Right lobe of liver (tissue), 6 donors: ENCODE measurements at places on chromosomes 6 and 20. TPM values are rescaled to one million over a fixed set of nuclear protein-coding genes. Genes with fewer than 3 reads are reported as not detected.

DNA sequence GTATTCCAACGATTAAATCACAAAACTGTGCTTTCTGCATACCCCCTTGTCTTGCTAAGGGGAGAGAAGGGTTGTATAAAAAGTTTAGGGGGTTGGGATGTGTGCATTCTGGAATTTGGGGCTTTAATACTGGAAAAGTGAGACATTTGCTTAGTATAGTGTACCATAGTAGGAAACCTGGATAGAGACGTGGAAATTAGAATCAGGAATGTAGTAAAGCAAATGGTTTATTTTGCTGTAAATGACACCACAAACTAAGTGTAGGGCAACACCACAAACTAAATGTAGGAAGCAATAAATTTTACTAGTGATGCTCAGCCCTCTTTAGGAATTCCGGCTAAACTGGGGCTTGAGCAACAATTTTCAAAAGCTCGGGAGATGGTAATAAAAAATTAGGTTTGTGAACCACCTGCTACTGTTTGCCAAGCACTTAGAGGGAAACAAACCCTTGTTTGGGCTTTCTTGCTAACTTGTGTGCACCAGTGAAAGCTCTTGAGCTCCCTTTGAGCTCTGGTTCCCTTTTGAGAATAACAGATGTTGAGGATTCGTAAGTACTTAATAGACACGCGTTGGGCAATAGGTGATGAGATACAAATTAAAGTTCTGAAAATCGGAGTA lies 13.8 kb downstream of the BRD2 start:
- no peaks in the 10 kb centered on the region for H3K27me3 ChIP-seq
- H3K36me3 ChIP-seq = peaks cover 36% of the 10 kb centered on the region
- H3K27ac ChIP-seq = no peak overlapping the region
- H3K4me3 ChIP-seq = no peak overlapping the region
- no peak for DNase-seq
- H3K4me1 ChIP-seq = peaks cover 27% of the 10 kb centered on the region

DNA sequence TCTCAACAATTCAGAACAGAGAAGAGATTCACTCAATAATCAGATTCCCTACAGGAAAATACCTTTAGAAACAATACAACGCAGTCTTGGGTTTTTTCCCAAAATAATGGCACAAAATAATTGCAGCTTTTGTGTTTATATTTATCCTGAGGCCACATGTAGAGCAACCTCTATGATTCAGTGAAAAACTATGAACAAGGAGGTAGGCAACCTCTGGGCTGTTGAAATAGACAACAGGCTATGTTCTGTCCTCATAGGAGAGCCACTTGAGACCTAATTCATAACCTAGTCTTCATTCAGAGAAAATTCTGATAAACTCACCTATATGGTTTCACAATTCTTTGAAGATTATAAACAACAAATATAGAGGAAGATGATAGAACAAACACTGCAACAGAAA lies 118.3 kb downstream of the KHDC1L start:
- H3K27ac ChIP-seq = no peak overlapping the region
- H3K36me3 ChIP-seq = no peaks in the 10 kb centered on the region
- no peak overlapping the region for H3K4me3 ChIP-seq

DNA sequence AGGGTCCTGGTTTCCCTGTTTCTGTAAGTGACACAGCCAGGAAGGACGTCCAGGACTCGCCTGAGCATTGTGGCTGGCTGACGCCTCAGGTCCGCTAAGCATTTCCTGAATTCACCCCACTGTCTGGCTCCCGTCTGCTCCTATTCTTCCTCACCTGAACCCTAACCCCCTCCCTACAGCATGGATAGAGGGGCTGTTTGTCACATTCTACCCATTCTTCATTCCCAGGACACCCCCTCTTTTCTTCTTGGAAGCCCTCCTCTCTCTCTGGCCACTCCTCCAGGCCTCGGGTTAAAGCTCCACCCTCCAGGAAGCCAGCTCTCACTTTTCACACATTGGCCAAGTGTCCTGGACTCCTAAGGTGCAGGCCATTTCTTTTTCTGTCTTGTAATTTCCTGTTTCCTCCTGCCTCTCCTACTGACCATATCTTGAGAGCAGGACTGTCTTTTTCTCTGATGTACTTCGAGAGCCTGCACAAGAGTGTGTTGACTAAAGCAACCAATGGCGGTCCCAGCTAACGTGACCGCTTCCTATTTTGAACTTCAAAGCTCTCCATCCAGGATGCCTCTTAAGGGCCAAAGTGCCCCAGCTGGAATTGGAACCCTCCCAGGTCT lies 24.2 kb upstream of the MYMX start:
- no peak overlapping the region for H3K27ac ChIP-seq
- H3K36me3 ChIP-seq = no peaks in the 10 kb centered on the region
- no peak overlapping the region for H3K4me3 ChIP-seq
- no peaks in the 10 kb centered on the region for H3K4me1 ChIP-seq
- DNase-seq = no peak
- H3K27me3 ChIP-seq = no peaks in the 10 kb centered on the region

- peaks cover 4% of the 10 kb centered on the region for H3K4me1 ChIP-seq
- H3K4me3 ChIP-seq = no peak overlapping the region
- H3K27me3 ChIP-seq = no peaks in the 10 kb centered on the region
These were observed 177.6 kb downstream of the MAFB start for GRCh38 chr20:40511478-40511877.

- no peaks in the 10 kb centered on the region for H3K36me3 ChIP-seq
- no peaks in the 10 kb centered on the region for H3K27me3 ChIP-seq
- no peak overlapping the region for H3K4me3 ChIP-seq
- no peaks in the 10 kb centered on the region for H3K4me1 ChIP-seq
- DNase-seq = no peak
These were observed 244.5 kb upstream of the JARID2 start for GRCh38 chr6:15001326-15001910.

DNA sequence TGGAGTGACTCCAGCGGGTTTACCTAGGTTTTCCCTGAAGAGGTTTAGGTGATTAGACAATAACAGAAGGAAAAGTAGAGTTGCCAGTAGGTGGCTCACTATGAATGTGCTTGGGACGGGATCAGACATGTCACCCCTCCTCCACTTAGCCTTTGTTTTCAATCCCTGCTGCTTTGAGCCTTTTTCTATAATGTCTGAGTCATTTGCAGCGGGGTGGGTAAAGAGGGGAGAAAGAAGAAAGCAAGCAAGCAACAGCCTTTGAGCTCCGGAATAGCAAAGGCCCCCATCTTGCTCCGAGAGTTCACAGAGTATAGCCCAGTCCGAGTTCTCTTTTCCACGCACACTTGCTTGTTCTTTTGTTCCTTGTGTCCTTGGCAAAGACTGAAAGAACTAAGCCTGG lies 129.1 kb downstream of the PACRG start:
- no peaks in the 10 kb centered on the region for H3K36me3 ChIP-seq
- no peak overlapping the region for H3K27ac ChIP-seq

GRCh38 chr20:25629816-25630499 lies 6.1 kb upstream of the NANP start:
- no peak overlapping the region for H3K27ac ChIP-seq
- H3K4me1 ChIP-seq = no peaks in the 10 kb centered on the region
- no peak overlapping the region for H3K4me3 ChIP-seq
- no peak for DNase-seq
- H3K36me3 ChIP-seq = no peaks in the 10 kb centered on the region

- H3K36me3 ChIP-seq = no peaks in the 10 kb centered on the region
- no peaks in the 10 kb centered on the region for H3K4me1 ChIP-seq
- no peaks in the 10 kb centered on the region for H3K27me3 ChIP-seq
- no peak overlapping the region for H3K27ac ChIP-seq
- DNase-seq = no peak
These were observed 312.4 kb upstream of the ECI2 start for GRCh38 chr6:4447639-4448330.

GRCh38 chr20:63135411-63135810 lies 80.5 kb downstream of the YTHDF1 start:
- H3K4me1 ChIP-seq = no peaks in the 10 kb centered on the region
- no peak for DNase-seq
- H3K27ac ChIP-seq = no peak overlapping the region
- no peaks in the 10 kb centered on the region for H3K36me3 ChIP-seq
- H3K27me3 ChIP-seq = no peaks in the 10 kb centered on the region
- H3K4me3 ChIP-seq = no peak overlapping the region

DNA sequence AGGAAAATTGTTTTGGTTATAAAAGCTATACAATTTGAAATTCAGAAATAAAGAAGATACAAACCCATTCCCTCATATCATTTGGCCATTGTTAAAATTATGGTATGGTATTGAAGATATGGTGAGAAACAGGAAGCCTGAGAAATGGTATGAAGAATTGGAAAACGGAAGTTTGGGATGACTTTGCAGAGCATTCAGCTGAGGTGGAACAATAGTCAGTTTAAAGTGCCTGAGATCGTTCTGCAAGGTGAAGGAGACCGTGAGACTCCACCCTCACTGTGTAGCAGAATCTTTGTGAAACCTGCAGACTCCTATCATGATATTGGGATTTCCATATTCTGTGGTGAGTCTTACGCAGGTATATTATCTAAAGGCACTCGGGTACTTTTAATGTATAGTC lies 97.3 kb downstream of the ADGRB3 start:
- no peak overlapping the region for H3K4me3 ChIP-seq
- H3K36me3 ChIP-seq = no peaks in the 10 kb centered on the region
- no peak overlapping the region for H3K27ac ChIP-seq
- no peaks in the 10 kb centered on the region for H3K4me1 ChIP-seq

DNA sequence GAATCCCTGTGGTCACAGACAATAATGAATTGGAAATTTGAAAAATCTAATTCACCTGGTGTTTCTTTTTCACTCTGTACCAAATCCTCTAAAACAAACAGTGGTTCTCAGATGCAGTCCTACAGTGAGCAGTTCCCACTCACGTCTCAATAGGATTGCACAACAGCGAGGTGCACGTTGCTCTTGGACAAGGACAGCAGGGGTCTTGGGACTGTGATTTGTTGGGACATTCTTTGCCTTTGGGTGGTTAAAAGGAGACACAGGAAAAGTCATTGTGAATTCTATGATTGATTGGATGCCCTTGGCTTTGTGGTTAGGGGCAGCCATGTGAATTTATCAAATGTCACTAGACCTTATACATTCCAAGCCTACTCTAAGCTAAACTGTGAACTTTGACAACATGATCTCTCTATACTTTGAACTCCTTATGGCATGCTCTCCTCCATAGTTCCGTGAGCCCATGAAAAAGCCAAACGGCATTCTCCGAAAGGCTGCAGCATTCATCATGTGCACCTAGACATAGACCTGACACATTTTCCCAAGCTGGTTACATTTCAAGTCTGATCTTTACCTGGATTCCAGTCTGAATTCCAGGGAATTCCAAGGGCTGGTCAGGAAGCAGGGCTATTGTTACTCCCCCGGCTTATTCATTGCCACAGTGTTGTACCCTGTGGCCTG lies 647 bp downstream of the UNC93A start:
- no peaks in the 10 kb centered on the region for H3K27me3 ChIP-seq
- no peaks in the 10 kb centered on the region for H3K36me3 ChIP-seq
- DNase-seq = no peak
- no peak overlapping the region for H3K4me3 ChIP-seq

GRCh38 chr20:34215711-34216381 lies 25.4 kb upstream of the ASIP start:
- H3K36me3 ChIP-seq = no peaks in the 10 kb centered on the region
- no peak overlapping the region for H3K27ac ChIP-seq
- no peaks in the 10 kb centered on the region for H3K4me1 ChIP-seq
- peak overlapping the region; percentile 50 for H3K4me3 ChIP-seq
- no peaks in the 10 kb centered on the region for H3K27me3 ChIP-seq

DNA sequence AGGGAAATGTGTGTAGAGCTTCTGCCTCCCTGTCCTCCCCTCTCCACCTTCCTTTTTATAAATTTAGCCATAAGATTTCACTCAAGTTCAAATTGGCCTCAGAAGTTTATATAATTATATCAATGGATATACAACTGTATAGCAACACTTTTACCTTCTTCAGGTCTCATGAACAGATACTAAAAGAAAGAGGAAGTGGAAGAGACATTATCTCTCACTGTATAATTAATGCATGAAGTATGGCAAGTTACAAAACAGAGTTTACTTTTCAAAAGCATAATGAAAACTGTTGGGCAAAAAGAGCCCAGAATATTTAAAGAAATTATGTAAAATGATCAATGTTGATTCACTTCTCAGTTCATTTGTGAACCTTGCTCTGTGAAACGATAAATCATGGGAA lies 99.7 kb downstream of the PDE7B start:
- H3K27ac ChIP-seq = no peak overlapping the region
- H3K36me3 ChIP-seq = no peaks in the 10 kb centered on the region
- DNase-seq = no peak

GRCh38 chr6:132404330-132404729 lies 3.1 kb upstream of the MOXD1 start:
- no peak overlapping the region for H3K27ac ChIP-seq
- peaks cover 6% of the 10 kb centered on the region for H3K4me1 ChIP-seq
- DNase-seq = no peak
- no peak overlapping the region for H3K4me3 ChIP-seq

GRCh38 chr20:52497731-52498130 lies 306.2 kb upstream of the ZFP64 start:
- H3K4me1 ChIP-seq = no peaks in the 10 kb centered on the region
- no peaks in the 10 kb centered on the region for H3K27me3 ChIP-seq
- H3K36me3 ChIP-seq = no peaks in the 10 kb centered on the region
- no peak for DNase-seq
- no peak overlapping the region for H3K27ac ChIP-seq

DNA sequence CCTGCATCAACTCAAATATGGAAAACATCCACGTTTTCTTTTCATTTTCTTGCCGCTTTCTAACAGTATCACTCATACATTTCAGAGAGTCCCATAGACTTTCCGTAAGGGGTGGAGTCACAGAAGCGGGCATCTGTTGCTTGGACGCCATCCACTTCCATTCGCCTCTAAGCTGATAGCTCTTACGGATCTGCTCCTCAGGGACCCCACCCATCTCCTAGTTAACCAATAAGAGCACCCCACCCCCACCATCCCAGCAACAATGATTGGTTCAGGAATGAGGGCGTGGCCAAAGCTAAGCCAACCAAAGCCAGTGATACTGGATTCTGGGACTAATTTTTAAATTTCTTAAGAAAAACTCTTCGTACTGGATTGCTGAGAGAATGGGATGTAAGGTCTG lies 42.4 kb downstream of the SLC2A10 start:
- no peak overlapping the region for H3K4me3 ChIP-seq
- no peak overlapping the region for H3K27ac ChIP-seq
- no peak for DNase-seq
- H3K36me3 ChIP-seq = no peaks in the 10 kb centered on the region
- H3K27me3 ChIP-seq = no peaks in the 10 kb centered on the region
- no peaks in the 10 kb centered on the region for H3K4me1 ChIP-seq

- H3K27me3 ChIP-seq = no peaks in the 10 kb centered on the region
- H3K4me3 ChIP-seq = no peak overlapping the region
- no peak overlapping the region for H3K27ac ChIP-seq
These were observed 9.3 kb downstream of the GFRA4 start for GRCh38 chr20:3653921-3654320.

SEMG1 gene
- total RNA-seq = not detected

NKX2-4 gene
- total RNA-seq = not detected

GSTA3 gene
- total RNA-seq = not detected

DEFB132 gene
- not detected for total RNA-seq

YIPF3 gene
- 58.9 TPM for total RNA-seq

CCDC170 gene
- total RNA-seq = 0.49 TPM

UBD gene
- total RNA-seq = 2.2 TPM

BPIFB1 gene
- not detected for total RNA-seq

GPX6 gene
- total RNA-seq = not detected

KIAA1755 gene
- total RNA-seq = 0.43 TPM

BHLHE23 gene
- total RNA-seq = not detected

XKR7 gene
- total RNA-seq = not detected

TRIM31 gene
- 0.40 TPM for total RNA-seq
